ENCODE measurements at places on chromosomes 6 and 20.

DNA sequence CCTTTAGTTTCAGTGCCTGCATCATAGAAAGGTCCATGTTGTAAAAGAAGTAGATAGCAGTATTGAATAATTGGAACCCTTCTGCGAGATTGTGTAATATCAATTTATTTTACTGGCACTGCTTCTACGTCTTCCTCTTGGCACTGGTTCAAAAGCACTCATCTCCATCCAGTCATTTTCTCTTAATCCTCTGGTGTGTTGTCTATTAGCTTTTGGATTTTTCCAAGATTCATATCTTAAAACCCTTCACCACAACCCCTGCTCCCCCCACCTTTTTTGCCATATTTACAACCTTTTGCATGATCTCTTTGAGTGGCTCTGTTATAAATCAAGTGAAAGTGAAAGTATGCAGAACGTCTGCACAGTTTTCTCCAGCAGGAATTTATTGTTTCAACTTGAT, 76.6 kb upstream of the HSF2 start:
- peak; percentile 1 for DNase-seq

- no peak for DNase-seq
These were observed 102.0 kb downstream of the MRPL14 start for GRCh38 chr6:44025226-44025625.

DNA sequence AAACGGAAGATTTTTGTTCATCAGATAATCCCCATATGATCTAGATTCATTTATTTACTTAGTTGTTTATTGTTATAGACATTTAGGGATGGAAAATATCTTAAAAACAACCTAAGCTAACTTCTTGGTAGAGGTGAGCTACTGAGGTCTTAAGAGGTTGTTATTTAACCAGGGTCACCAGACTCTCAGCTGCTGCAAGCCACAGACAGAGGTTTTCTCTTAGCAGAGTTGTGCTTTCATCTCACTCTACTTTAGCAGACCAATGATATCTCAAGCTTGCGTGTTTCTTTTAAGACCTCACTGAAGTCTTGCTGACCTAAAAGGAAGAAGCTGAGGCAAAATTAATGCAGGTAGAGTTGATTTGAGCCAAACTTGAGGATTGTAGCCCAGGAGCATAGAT, 43.6 kb downstream of the NCOA7 start:
- no peak for DNase-seq

- no peak for DNase-seq
These were observed 388.2 kb downstream of the TBC1D32 start for GRCh38 chr6:120945905-120946594.

All from NCI-H1436 (cell line).